ENCODE measurements at places on chromosomes 12 and 14.

- no peak for DNase-seq
Observed at GRCh38 chr12:25896981-25897380, 61.5 kb upstream of the RASSF8 start.

GRCh38 chr12:132286912-132287311 lies 42.5 kb downstream of the GALNT9 start:
- DNase-seq, result no peak

GRCh38 chr12:116675339-116676107 lies 62.3 kb downstream of the SPRING1 start:
- no peak for DNase-seq

DNA sequence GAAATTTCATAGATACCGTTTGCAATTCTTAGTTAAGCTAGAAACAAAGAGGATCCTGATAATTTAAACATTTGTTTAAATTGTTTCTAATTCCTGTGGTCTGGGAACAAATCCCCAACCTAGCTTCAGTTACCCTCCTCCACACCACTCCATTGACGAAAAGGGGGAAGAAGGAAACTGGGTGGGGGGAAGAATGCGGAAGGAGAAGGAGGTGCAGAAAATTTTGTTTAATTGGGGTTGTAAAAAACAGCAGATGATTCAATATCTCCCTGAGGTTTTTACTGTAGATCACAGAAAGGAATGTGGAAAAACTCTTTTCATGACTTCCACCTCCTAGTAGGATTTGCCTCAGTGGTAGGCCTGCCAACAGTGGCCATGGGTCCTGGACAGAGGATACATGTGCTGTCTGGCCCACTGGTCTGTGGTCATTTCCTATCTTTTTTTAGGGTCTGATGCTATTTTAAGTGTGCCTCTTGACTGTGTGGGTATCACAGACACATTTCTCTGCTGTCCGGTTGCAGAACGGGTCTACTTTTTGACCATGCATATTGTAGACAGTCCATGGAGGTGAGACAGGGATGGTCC lies 122.9 kb upstream of the PCED1B start:
- no peak for DNase-seq

DNA sequence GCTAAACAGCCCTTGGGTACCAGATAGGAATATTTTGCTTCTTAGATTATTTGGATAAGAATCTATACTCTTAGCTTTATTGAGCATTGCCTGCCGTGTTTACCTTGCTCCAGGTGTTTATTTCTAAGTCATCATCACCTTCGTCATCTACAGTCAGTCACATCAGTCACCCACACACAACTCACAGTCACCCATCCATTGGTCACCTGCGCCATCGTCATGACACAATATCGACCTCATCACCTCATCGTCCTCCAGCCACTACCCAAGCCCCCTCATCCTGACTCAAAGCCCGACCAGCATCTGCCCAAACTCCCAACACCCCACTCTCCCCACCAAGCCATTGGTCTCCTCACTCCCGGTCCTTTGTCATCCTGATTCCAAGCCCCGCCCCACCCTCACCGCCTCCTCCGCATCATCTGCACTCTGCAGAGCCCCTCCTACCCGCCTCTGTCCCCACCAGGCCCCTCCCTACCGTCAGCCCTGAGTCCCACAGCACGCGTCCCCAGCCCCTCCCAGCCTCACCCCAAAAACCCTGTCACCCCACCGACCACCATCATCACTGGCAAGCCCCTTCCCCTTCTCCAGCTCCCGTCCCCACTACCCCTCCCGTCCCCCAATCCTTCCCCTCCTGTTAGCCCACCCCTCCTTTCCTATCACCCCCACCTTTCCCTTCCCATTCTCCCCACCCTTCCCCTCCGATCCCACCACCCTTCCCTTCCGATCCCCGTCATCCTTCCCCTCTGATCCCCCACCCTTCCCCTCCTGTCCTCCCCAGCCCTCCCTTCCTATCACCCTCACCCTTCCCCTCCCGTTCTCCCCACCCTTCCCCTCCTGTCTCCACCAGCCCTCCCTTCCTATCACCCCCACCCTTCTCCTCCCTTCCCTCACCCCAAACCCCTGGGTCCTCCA lies 9.8 kb downstream of the DLK1 start:
- DNase-seq, result no peak

- DNase-seq, result no peak
Observed at GRCh38 chr12:34402228-34402898, 380.1 kb downstream of the ALG10 start.

GRCh38 chr14:56741325-56741724 lies 69.0 kb downstream of the OTX2 start:
- DNase-seq, result no peak

- no peak for DNase-seq
Observed at GRCh38 chr12:110917961-110918360, 2.4 kb downstream of the MYL2 start.

DNA sequence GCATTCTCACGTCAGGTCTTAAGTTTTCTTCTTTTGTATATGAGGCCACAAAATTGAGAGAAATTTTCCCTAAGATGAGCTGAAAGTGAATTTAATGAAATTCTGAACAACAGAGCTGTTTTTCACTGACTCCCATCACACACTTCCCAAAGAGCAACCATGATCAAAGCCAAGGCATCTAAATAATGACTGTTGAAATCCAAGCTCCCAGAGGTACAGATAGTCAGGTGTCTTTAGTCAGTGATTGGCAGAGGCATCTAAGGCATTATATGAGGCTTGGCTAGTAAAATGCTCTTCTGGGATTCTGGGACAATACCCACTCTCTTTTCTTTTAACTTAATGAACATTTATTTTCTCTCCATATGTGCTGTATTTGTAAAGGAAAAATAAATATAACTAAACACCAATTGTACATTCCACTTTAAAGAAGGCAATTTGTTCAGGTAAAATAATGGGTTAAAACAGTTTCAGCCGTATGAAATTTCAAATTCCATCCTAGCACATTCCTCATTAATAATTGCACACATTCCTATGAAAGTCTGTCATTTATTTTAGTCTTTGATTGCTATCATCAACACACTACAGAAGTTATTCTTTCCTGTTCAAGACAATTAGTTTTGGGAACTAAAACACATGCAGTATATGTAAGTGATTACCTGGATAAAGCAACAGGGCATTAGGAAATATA lies 871 bp upstream of the SSTR1 start:
- DNase-seq, result no peak

GRCh38 chr12:126163984-126164383 lies 1098.7 kb downstream of the AACS start:
- DNase-seq, result no peak

GRCh38 chr14:98808494-98809407 lies 463.2 kb downstream of the BCL11B start:
- no peak for DNase-seq

GRCh38 chr12:64456119-64456518 lies 4.2 kb downstream of the TBK1 start:
- DNase-seq, result no peak

- no peak for DNase-seq
Observed at GRCh38 chr12:69459477-69459876, 10.7 kb upstream of the FRS2 start.

- no peak for DNase-seq
Observed at GRCh38 chr12:131755305-131756113, 44.6 kb downstream of the SFSWAP start.

- DNase-seq, result no peak
Observed at GRCh38 chr12:68393417-68393816, 61.3 kb upstream of the MDM1 start.

- no peak for DNase-seq
Observed at GRCh38 chr12:42507081-42507480, 82.5 kb downstream of the PRICKLE1 start.

GRCh38 chr14:87483271-87484260 lies 509.4 kb downstream of the GALC start:
- no peak for DNase-seq

DNA sequence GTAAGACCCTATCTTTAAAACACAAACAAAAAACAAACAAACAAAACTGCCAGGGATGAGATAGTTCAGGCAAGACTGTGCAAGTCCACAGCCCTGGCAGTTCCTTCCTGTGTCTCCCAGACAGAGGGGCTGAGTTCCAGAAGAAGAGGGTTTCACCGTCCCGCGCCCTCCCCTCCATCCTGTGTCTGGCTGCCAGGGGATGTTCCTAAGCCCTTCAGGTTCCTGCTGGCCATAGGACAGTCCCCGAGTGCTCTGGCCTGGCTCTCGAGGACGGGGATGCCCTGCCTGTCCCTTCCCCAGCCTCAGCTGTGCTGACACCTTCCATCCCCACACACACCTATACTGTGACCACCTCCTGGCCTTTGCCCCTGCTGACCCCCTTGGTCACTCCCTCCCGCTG lies 40.6 kb upstream of the EIF5 start:
- DNase-seq, result no peak

DNA sequence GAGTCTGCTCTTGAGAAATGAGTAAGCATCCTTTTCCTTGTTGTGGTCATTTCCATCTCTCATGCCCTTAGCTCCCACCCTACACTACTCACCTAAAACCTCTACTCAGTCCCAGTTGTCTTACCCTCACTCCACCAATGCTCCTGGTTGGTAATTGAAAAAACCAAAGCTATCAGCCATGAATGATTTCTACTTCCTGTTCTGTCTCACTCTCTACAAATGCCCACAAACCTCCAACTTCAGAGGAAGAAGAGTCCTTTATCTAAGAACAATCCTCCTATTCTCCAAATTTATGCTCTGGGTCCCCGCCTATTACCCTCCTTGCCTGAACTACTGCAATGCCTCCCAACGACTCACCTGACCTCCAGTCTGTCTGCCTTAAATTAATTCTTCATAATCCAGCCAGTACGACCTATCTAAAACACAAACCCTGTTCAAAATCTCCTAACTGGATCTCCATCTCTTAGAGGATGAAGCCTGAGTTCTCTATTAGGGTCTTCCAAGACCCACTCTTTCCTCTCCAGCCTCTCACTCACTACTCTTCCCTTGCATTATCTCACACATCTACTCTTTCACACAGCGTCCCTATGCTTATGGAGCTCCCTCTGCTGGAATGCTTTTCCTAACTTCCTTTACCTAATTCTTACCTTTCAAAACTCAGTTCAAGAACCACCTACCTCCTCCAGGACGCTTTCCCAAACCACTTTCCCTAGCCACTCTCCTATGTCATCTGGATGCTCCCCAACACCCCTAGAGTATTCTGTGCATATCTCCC lies 2.2 kb downstream of the DHRS1 start:
- DNase-seq, result no peak

GRCh38 chr12:103637429-103637828 lies 50.4 kb downstream of the STAB2 start:
- DNase-seq, result no peak

DNA sequence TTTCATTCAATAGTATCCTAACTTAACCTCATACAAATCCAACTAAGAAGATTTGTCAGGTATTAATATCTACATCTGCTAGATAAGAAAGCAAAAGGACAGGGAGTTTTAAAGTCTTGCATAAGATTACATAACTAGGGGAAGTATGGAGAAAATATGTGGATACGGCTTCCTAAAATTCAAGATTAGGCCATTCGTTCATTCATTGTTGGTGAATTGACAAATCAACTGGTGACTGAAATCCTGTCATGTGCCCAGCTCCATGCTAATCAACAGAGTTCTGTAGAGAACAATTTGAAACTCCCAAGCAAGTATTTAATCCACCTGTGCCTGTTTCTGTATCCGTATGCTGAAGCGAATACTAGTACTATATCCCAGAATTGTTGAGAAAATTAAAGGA lies 260.9 kb upstream of the USP15 start:
- DNase-seq, result no peak

GRCh38 chr12:497501-498160 lies 37.9 kb downstream of the B4GALNT3 start:
- no peak for DNase-seq

DNA sequence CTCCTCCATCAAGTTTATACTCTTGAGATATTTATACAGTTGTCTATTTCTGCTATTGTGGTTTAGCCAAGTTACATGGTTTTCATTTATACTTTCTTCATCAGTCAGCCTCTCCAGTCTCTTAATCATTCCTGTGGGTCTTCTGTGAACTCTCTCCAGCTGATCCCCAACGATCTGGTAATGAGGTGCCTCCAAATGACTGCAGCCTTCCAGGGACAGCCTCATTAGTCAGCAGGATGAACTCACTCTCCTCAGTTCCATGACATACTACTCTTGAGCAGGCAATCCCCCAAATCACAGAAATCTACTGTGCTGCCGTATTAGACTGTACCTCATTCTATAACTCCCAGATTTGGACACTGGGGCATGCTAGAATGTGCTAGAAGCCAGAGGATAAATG lies 15.3 kb downstream of the AREL1 start:
- no peak for DNase-seq

DNA sequence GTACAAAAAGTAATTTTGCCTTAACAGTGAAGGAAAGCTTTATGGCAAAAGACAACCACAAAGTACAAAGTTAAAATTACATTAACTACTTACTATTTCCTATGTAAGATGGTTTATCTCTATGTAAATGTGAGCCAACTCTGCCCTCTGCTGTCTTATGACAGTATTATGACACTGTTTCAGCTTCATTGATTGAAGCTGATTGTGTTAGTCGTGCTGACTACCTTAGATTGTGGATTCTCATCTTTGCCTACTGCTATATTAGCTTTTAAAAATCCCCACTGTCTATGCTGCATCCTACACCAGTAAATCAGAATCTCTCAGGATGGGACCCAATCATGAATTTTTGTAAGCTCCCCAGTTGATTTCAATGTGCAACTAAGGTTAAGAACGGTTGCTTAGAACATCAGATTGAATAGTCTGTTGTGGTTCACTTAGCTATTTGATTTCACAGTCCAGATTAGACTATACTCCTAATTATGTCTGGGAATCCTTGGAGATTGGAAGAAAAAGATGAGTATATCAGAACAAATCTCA lies 12.2 kb upstream of the SPTB start:
- no peak for DNase-seq

DNA sequence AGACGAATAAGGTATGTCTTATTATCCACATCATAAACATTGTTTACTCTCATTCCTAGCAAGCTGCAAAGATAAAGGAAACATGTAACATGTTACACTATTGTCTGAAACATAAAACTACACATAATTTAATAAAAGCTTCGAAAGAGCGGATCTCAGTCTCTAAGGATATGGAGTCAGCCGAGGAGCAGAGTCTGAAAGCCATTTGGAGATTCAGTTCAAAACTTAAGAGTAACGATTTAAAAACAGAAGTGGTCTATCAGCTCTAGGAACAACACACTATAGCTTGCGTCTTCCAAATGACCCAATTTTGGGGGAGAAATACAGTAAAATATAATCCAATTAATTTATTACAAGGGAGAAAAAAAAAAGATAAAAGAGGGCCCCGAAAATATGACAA lies 775 bp downstream of the NEMF start:
- DNase-seq, result no peak

DNA sequence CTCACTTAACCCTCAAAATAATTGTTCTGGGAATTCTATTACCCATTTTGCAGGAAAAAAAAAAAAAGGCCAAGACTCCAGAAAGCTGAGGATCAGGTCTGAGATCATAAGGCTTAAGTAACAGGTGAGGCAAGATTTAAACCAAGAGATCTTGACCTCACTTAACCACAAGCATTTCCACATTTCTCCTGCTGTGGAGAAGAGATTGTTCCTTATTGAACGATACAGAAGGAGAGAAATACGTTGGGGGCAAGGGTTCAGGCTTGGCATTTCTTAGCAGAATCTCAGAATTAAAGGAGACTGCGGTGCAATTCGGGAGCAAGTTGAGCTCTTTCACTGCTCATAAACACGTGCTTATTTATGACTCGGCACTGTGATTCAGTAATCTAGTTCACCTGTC lies 885.3 kb upstream of the TMEM132C start:
- DNase-seq, result no peak

GRCh38 chr12:42968426-42968825 lies 378.9 kb upstream of the PRICKLE1 start:
- no peak for DNase-seq

Measured in cortex of kidney (tissue), 1 donor.